ENCODE measurements at places on chromosomes 5 and 9.

DNA sequence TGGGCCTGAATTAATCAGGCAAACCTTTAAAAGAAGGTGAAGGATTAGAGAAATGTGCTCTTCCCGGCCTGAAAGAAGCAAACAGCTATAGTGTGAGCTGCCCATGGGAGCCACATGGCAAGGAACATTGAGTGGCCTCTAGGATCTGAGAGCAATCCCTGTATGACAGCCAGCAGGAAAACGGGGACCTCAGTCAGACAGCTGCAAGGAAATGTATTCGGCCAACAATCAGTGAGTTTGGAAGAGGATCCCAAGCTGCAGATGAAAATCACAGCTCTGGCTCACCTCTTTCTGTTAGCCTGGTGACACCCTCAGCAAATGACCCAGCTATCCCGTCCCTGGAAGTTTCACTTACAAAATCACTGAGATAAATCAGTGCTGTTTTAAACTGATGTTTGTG, 309.2 kb downstream of the SH3GL2 start:
- no peak for DNase-seq

- DNase-seq: no peak
Measured at GRCh38 chr5:78534148-78534904, 114.2 kb downstream of the LHFPL2 start.

DNA sequence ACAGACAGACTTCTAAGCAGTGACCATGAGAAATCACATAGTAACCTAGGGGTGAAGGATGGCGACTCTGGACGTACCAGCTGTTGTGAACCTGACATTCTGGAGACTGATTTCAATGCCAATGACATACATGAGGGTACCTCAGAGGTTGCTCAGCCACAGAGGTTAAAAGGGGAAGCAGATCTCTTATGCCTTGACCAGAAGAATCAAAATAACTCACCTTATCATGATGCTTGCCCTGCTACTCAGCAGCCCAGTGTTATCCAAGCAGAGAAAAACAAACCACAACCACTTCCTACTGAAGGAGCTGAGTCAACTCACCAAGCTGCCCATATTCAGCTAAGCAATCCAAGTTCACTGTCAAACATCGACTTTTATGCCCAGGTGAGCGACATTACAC, 38.0 kb upstream of the CCDC152 start:
- no peak for DNase-seq

GRCh38 chr9:99015890-99016289, 72.2 kb downstream of the COL15A1 start:
- DNase-seq: no peak

GRCh38 chr9:20358207-20358606, 264.1 kb downstream of the MLLT3 start:
- no peak for DNase-seq

- DNase-seq: no peak
Measured at GRCh38 chr9:14193328-14193990, 120.5 kb downstream of the NFIB start.

Data from activated naive CD4-positive, alpha-beta T cell treated with anti-CD3 and anti-CD28 coated beads, Interleukin-2, amount 50 U/mL, for 16 hours (primary cell).